Endothelial cell (in vitro differentiated cells): ENCODE measurements at places on chromosomes 13 and 19. TPM values are rescaled to one million over a fixed set of nuclear protein-coding genes. Genes with fewer than 3 reads are reported as not detected.

The TEX101 gene
- not detected for total RNA-seq

GRCh38 chr13:23752111-23753001 is 136.8 kb downstream of the MIPEP start:
- DNase-seq = no peak

DNA sequence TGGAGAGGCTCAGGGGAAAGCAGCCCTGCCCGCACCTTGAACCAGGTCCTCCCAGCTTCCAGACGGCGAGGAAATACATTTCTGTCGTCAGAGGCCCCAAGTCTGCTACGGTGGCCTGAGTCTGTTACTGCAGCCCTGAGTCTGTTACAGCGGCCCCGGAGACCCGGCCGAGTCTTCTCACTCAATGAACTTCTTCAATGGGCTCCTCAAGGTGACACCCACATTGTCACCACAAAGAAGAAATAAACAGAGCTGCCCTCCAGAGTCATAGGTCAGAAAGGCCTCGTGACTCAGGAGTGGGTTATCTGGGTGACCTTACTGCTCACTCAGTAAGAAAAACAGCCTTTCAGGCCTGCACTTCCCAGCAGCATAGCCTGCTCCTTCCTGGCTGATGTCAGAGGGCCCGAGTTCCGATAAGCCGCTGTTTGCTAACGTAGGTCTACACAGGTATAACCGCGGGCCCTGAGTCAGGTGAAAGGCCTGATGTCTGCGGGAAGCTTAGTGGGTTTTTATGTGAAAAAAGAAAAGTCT is 66.9 kb upstream of the TM9SF2 start:
- DNase-seq = no peak

DNA sequence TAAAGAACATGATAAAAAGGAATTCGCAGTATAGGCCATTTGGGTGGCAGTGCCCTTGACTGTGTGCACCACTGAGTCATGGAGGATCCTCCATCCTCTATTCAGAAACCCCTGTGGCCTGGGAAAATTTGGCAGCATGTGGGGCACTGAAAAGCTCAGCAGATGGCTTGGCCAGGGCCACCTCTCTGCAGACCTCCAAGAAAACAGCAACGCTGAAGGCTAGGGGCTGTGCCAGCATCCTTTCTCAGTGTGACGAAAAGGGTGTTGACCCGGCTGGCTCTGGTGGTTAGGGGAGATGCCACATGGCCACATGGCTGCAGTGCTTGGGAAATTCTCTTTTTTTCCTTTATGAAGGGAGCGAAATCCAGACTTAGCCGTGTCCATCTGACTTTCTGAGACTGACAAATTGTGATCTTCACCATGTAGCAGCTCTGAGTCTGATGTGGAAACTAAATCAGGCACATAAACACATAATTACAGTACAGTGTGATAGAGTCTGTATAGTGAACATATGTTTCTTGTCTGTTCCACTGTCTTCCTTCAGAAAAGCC is 178.0 kb downstream of the KCTD12 start:
- DNase-seq = no peak

- peak; percentile 24 for DNase-seq
Measured at GRCh38 chr19:35267353-35267817, 1.4 kb upstream of the USF2 start.

DNA sequence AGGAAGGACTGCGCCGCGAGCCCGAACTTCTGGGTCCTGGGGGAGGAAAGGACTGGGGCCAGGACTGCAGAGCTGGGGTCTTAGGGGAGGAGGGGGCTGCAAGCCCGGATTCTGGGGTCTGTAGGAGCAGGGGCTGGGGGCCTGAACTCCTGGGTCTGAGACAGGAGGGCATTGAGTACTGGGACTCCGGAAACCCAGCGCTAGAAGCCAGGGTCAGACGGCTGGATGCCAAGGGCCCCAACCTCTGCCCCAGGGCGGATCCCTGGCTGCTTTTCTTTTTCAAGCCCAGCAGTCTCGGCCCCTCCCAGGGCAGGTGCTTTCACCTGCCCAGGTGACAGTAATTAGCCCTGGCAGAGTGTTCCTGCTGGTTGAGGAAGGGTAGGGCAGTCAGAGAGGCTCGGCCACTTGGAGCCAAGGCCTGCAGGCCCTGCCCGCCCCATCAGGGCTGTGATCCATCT is 2.3 kb downstream of the MYH14 start:
- DNase-seq = no peak

DNA sequence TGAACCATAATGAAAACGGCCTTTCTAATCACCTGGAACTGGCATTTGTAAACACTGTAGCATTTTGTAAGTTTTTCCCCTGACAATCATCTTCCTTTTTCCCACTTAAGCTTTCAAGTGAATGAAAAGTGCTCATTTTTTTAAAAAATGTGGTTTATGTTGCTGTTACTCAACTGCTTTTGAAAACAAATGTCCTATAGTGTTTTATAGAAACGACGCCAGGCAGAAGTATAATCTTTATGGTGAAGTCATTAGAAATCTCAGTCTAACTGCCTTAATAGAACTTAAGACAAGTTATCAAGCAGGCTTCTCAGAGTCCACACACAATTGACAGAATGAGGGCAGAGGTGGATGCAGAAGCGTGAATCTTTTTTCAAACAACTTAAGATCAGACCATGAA is 442.3 kb downstream of the KLF12 start:
- no peak for DNase-seq

The PTOV1 gene
- 231 TPM for total RNA-seq

The KIRREL2 gene
- 1.8 TPM for total RNA-seq

The FCER2 gene
- total RNA-seq = not detected

DNA sequence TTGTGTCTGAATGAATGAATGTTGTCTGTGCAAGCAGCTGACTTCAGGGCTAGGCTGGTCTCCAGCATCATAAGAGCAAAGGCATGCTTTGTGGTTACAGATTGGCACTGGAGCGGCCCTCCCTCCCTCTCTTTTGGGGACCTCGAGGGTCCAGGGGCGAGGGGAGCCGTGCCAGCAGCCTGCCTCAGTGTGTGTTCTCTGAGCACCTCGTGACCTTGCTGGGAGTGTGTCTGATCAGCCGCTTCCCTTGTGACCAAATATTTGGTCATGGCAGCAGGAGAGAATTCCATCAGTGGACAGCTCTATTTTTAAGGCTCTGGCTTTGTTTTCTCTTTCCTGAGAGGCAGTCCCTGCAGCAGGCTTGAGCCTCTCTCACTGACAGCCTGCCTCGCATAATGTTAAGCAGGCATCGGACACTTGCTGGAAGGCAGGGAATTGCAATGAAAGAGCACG is 329.7 kb downstream of the UQCRFS1 start:
- DNase-seq = no peak

- DNase-seq = no peak
Measured at GRCh38 chr19:43469160-43469480, 3.7 kb upstream of the LYPD3 start.

The DAPK3 gene
- 316 TPM for total RNA-seq

The TNFSF9 gene
- 3.0 TPM for total RNA-seq

The TGFBR3L gene
- not detected for total RNA-seq

DNA sequence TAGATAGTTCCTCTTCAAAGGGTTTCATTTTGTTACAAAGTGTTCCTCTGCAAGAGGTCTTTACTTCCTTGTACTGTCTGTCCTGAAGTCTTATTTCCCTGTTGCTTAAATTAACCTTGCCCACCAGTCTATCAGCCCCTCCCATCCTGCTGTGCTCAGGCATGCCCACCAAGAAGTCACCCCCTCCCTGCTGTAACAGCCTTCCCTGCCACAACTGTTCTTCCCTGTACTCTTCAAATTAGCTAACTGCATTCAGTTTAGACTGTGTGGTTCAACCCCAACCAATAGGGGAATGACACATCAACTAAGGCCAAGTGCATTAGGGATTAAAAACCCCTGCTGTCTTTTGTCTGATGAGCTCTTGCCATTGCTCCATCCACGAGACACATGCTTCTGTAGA is 34.4 kb upstream of the ZNF562 start:
- no peak for DNase-seq

GRCh38 chr19:46946611-46947238 is 72.9 kb upstream of the NPAS1 start:
- no peak for DNase-seq

The OR10H1 gene
- total RNA-seq = not detected

DNA sequence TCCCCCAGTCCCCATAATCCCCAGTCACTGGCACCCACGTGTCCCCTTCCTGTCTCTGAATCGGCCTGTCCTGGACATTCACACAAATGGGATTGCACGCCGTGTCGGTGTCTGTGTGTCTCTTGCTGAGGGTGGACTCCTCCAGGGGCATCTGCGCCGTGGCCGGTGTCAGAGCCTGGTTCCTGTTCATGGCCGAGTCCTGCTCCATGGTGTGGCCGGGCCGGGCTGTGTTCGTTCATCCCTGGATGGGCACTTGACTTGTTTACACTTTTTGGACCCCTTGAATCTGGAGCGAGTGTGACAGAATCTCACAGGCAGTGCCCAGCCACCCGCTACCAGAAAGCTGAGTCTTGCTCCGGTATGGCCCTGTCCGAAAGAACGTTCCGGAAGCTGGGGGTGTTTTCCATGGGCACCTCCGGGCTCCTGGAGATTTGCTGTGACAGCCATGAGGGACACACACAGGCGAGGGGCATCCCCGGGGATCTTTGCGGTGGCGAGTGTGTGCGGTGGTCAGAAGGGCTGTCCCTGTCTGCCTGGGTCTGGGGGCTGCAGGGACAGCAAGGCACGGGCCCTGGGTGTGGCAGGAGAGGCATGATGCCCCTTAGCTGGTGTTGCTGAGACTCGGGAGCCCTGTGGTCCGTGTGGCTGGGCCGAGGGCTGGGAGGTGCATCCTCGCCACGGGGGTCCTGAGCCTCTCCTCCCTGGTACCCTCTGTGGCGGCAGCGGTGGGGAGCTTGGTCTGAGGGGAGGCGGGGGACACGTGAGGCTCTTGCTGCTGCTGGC is 6.4 kb upstream of the MEX3D start:
- no peak for DNase-seq

- DNase-seq = no peak
Measured at GRCh38 chr19:15779756-15780476, 7.5 kb upstream of the OR10H5 start.

GRCh38 chr13:37118016-37118415 is 12.6 kb upstream of the CSNK1A1L start:
- no peak for DNase-seq

The HSD17B14 gene
- 65.6 TPM for total RNA-seq

DNA sequence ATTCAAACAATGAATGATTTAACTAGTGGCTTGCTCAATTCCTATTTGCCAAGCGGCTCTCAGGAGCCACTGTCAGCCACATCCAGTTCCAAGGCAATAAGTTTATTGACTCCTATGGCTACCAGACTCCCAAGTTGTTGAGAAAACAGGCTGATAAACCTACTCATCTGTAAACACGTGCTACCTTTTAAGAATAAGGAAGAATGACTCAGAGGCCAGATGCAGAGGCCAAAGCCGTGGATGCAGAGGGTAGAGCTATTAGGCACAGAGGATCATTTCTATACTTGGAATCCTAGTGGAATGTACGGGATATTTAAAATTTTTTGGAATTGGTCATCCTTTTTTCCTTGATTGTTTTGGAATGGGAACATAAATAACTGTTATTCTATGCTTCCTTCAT is 1921.1 kb downstream of the OLFM4 start:
- DNase-seq = no peak

The OPA3 gene
- 13.4 TPM for total RNA-seq

GRCh38 chr13:28496188-28496564 is 1.2 kb upstream of the FLT1 start:
- DNase-seq = no peak

DNA sequence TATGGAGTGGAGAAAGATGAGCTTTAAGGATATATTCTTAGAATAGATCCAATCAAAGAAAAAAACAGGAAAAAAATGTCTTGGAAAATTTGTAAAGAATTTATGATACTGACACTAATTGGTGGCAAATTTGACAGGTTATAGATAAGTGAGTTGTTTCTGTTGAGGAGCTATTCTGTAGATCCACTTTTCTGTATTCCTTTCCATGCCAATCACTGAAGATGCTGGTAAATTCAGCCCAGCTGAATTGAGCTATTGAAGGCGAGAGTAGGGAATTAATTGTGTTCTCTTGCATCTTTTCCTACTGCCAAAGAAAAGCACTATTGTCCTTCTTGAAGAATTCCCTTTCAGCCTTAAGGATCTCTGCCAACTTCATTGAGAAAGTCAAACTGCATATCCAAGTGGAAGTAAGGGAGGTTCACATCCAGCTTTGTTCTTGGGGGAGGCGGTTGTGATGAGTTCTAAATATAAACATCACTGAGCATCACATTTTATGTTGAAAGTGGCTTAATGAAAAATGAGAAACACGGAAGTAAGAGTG is 113.1 kb downstream of the PCDH9 start:
- no peak for DNase-seq

The TMEM238 gene
- 0.64 TPM for total RNA-seq

GRCh38 chr13:40679480-40679985 is 13.1 kb upstream of the FOXO1 start:
- no peak for DNase-seq

GRCh38 chr19:7533925-7534480 is 1.5 kb upstream of the PNPLA6 start:
- peak; percentile 69 for DNase-seq

GRCh38 chr19:52492201-52492993 is 35.1 kb upstream of the ZNF808 start:
- peak; percentile 45 for DNase-seq

The TNNT1 gene
- 2.8 TPM for total RNA-seq

- DNase-seq = no peak
Measured at GRCh38 chr19:57398868-57399267, 9.2 kb downstream of the ZNF548 start.

DNA sequence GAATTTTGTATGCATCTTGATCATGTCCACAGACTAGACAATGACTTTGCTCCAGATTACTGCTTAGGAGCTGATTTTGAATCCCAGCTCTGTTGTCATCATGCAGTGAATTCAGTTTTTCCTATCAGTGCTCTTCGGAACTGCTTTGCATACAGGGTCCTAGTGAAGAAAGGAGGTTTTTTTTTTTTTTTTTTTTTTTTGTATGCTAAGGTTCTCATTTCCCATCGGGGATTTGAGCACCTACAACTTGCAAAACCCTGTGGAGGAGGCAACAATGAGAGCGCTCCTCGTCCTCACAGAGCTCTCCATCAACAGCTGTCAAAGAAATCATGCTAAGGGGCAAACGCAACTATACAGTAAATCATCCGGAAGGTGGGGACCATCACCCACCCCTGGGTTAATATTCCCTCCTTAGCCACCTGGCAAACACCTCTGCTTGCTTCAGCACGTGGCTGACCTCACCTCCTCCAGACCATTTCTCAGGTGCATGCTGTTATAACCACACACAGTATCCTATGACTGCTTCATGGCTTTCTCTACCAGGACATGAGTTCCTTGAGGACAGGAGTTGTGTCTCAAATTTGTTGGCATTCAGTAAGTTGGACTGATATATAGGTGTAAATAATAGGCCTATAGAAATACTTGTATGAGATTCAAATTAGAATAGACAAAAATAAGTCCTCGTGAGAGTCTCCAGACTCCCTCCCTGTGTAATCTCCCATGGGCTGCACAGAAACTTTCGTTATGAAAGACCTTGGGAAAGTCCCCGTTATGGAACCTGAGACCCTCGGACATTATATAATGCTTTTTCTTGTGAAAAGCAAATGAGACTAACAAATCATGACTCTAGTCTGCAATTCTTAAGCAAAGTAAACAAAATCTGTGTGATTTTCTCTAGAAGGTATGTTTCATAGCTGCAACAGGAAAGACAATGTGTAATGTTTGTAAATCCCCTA is 113.8 kb downstream of the KATNAL1 start:
- DNase-seq = no peak

- DNase-seq = no peak
Measured at GRCh38 chr13:74005320-74006157, 128.7 kb downstream of the KLF12 start.

GRCh38 chr13:52845334-52845761 is 3.1 kb downstream of the PCDH8 start:
- peak; percentile 60 for DNase-seq

The CGB8 gene
- total RNA-seq = not detected

- DNase-seq = no peak
Measured at GRCh38 chr13:94224670-94225069, 254.8 kb downstream of the DCT start.

The EXOC3L2 gene
- total RNA-seq = 5.5 TPM
